Activated CD4-positive, alpha-beta memory T cell treated with anti-CD3 and anti-CD28 coated beads, Interleukin-2, amount 10 ng/mL, durations not matched to agents 7 days and 5 days (primary cell): ENCODE measurements at places on chromosomes 2 and 18. TPM values are rescaled to one million over a fixed set of nuclear protein-coding genes. Genes with fewer than 3 reads are reported as not detected.
A peak's percentile ranks its signal among the peaks of the same experiment; 100 is the strongest.

Gene VIL1
- not detected for total RNA-seq

Gene SCN9A
- total RNA-seq = 0.15 TPM

- DNase-seq = no peak
- no peaks in the 10 kb centered on the region for H3K27me3 ChIP-seq
- peaks cover 66% of the 10 kb centered on the region for H3K36me3 ChIP-seq
- H3K4me1 ChIP-seq = peaks cover 81% of the 10 kb centered on the region
- H3K4me3 ChIP-seq = no peak overlapping the region
Observed at GRCh38 chr18:47898696-47899095, 31.8 kb downstream of the SMAD2 start.

DNA sequence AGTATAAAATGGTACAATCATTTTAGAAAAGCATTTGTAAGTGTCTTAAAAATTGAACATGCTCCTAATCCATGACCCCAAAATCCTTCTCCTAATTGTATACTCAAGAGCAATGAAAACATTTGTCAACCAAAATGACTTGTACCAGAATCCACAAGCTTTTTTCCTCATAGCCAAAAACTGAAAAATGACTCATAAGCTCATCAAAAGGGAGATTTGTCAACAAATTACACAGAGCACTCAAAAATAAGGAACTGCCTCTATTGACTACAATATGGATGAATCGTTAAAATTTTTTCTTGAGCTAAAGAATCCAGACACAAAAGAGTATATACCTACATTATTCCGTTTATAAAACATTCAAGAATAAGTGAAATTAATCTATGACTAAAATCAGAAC is 544.8 kb downstream of the ARHGAP15 start:
- peaks cover 39% of the 10 kb centered on the region for H3K36me3 ChIP-seq
- H3K4me1 ChIP-seq = no peaks in the 10 kb centered on the region
- no peak overlapping the region for H3K27ac ChIP-seq
- H3K4me3 ChIP-seq = no peak overlapping the region

GRCh38 chr2:221060376-221060775 is 511.7 kb downstream of the EPHA4 start:
- no peaks in the 10 kb centered on the region for H3K27me3 ChIP-seq
- H3K4me3 ChIP-seq = no peak overlapping the region
- DNase-seq = no peak
- no peaks in the 10 kb centered on the region for H3K36me3 ChIP-seq

GRCh38 chr2:42786561-42787345 is 5.6 kb downstream of the HAAO start:
- H3K36me3 ChIP-seq = no peaks in the 10 kb centered on the region
- H3K4me1 ChIP-seq = no peaks in the 10 kb centered on the region
- H3K4me3 ChIP-seq = no peak overlapping the region
- H3K27ac ChIP-seq = no peak overlapping the region
- peak; percentile 10 for DNase-seq
